Neural progenitor cell (in vitro differentiated cells): ENCODE measurements at places on chromosomes 3 and 15. TPM values are rescaled to one million over a fixed set of nuclear protein-coding genes. Genes with fewer than 3 reads are reported as not detected.

GRCh38 chr15:41695750-41696436 is 35.7 kb downstream of the MGA start:
- no peak for DNase-seq

ECE2 gene
- 0.15 TPM in 1 of 2 replicates, not detected in the other for total RNA-seq

DNA sequence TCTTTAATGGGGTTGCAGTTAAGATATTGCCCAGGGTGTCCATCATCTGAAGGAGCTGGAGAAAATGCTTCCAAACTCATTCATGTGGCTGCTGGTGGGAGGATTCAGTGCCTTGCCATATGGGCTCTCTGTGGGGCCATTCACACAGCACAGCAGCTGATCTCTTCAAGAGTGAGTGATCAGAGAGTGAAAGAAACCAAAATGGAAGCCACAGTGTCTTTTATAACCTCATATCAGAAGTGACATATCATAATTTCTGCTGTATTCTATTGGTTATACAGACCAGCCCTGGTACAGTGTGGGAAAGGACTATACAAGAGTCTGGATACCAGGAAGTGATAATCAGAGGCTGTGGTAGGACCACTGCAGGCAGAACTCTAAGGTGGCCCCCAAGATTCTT is 33.6 kb downstream of the HHLA2 start:
- no peak for DNase-seq

DNA sequence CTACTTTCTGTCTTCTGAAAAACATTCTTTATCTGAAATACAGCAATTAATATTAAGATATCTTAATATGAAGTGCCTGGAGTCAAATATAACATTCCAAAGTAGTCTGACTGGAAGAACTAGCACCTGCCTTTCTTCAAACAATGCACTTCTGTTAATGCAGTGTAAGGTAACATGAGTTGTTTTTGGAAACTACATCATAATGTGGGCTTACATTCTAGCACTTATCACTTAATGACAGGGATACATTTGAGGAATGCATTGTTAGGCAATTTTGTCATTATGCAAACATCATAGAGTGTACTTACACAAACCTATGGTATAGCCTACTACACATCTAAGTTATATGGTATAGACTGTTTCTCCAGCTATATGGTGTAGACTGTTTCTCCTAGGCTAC is 49.2 kb downstream of the SLC15A2 start:
- DNase-seq = no peak

DNA sequence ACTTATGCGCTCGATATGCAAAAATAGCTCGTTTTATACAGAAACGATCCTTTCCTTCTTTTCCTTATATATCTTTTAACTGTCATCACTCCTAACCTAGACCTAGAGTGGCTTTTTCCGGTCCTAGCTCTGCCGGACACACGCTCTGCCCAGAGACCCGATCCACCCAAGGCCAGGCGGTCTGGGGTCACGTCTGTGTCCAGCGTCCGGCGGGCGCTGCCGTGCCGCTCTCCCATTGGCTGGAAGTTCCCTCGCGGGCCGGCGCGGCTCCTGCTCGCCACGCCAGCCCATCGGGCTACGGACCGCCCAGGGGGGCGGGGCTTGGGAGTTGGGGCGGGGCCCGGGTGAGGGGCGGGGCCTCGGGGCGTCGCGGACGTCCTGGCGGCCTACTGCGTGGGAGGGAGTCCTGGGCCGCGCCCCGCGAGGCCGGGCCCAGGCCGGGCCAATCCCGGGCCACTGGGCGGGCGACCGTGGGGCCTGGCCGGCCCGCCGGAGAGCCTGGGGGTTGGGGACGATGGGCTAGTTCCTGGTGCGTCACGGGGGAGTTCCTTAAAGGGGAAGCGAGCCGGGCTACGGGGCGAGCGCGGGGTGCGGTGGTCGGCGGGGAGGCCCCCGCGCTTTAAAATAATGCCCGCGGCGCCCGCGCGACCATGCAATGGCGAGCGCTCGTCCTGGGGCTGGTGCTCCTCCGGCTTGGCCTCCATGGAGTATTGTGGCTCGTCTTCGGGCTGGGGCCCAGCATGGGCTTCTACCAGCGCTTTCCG is at the start of gene EDEM1:
Gene EDEM1, plus strand, starts transcription at position 552 of the 764 bp plus-strand sequence. Its CDS starts 99 bp downstream, at position 651.
- peak; percentile 92 for DNase-seq

GRCh38 chr3:99325402-99325801 is 313.0 kb upstream of the COL8A1 start:
- no peak for DNase-seq

DNA sequence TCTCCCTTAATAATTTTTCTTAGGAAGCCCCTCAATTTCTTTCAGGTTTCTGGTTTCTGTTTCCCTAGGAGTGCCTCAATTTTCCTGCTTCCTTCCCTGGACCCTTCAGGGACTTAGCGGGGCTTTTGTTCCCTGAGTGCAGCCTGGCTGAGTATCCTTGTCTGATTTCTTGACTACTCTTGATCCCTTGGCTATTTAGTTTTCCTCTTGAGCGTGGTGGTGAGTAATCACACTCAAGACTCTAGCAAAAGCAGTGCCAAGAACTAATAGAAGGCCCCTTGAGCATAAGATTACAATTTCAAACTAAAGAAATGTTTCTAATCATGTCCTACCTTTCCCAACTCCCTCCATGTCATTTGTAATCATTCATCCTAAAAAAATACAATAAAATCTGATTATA is 94.3 kb upstream of the C3orf80 start:
- no peak for DNase-seq

CRYBG3 gene
- total RNA-seq = 9.4 and 12.3 TPM in 2 replicates

DNA sequence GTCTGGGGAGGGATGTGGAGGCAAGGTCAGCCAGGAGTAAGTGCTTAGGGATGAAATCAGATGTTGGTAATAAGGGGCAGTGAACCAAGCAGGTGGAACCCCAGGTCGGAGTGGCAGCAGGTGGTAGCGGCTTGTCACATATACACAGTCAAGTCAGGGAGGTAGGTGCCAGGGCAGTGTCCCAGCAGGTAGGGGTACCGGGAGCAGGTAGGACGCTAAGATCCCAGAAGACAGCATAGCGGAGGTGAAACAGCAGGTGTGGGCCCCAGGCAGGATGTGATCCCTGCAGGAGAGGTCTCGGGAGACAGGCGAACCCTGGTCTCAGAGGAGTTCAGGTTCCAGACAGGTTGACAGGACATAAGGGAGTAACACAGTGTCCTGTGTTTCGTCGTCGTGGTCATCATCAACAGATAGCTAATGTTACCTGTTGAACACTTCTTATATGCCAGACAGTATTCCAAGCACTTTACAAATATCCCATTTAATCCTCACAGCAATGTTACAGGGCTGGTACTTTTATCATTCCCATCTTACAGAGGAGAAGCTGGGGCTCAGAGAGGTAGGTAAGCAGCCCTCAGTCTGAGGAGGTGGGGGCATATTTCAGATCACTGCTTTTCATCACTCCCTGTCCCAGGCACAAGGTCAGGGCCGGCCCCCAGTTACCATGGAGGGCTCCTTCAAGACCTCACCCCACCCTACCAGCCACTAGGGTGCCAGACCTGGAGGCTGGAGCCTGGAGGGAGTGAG is 241.6 kb downstream of the UACA start:
- DNase-seq = no peak

GRCh38 chr3:155745795-155746550 is 1.1 kb upstream of the PLCH1 start:
- peak; percentile 92 for DNase-seq

DNA sequence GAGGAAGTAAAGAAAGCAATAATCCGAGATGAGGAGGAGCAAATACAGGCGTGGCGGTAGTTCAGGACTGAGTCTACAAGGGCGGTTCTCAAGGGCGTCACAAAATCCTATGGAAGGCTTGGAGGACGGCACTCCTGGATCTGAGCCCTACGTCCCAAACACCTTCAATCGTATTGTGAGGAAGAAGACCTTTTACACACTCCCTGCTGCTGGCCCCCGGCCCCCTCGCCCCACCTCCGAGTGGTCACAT is 747 bp downstream of the PLD1 start:
- DNase-seq = no peak

ZNF774 gene
- total RNA-seq = 1.9 and 8.3 TPM in 2 replicates

- DNase-seq = no peak
Measured at GRCh38 chr3:157310329-157311052, 126.2 kb upstream of the PTX3 start.

GRCh38 chr3:38564631-38565338 is 68.6 kb downstream of the EXOG start:
- DNase-seq = no peak

GRCh38 chr3:130956721-130957120 is 62.8 kb downstream of the ATP2C1 start:
- no peak for DNase-seq

MEIS2 gene
- total RNA-seq = 18.3 and 21.5 TPM in 2 replicates

EPHB3 gene
- 2.3 and 3.6 TPM in 2 replicates for total RNA-seq

DNA sequence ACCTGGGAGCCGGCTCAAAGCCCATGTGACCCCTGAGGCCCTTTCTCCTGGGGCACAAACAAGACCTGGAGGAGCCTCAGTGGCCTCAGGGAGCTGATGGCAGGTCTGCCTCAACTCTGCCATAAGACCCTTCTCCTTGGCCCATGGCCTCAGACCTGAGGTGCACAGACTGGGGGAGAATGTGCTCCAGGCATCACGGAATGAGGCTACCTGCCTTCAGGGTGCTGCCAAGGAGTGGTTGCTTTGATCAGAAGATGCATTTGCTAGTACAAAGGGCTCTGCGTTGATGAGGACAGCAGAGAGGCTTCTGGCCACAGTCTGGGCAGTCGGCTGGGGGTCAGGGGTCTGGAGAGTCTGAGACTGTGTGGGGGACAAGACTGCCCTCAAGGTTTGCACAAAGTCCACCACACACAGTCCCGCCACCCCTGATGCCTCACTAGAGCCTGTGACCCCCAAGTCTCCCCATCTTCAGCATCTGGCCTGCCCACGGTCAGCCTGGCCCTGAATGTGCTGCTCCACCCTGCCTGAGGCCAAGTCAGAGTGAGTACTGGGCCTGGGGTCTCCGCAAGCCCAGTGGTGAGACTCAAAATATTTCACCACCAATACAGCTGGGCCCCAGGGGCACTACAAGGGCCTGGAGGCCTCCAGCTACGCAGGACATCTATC is 26.6 kb downstream of the ALDH1L1 start:
- no peak for DNase-seq

DNA sequence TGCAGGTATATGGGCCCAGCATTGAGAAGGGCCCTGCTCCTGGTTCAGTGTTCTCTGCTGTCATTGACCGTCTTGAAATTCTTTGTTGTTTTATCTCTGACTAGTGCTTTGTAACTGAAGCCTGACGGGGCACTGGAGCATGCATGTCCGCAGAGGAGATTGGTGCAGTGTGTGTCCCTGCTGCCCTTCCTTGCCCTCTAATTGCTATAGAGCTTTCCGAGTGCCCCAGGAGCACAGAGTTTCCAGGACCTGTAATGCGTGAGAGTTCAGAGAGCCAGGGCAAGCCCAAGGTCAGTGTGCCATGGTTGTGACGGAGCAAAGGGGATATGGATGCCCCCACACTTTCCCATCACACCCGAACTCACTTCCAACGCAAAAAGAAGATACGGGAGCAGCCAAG is 174.3 kb upstream of the UBE3A start:
- no peak for DNase-seq

GRCh38 chr3:127590282-127590592 is 296 bp downstream of the TPRA1 start:
- DNase-seq = no peak

DNA sequence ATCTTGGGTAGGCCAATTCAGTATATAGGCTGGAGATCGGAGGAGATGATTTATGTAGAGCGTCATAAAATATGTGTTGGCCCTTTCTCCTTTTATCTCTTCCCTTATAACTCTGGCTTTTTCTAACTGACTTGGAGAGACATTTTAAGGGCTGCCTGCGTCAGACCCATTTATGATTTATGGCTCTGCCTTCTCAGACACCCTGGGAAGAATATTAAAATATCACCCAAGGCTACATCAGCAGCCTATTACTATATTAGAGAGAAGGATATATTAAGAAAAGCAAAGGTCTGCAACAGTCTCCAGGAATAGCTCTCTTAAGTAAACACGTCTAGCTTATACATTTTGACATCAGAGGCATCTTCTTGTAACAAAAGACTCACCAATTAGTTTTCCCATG is 179.4 kb downstream of the SV2B start:
- no peak for DNase-seq

GRCh38 chr15:73051391-73051806 is 864 bp upstream of the NEO1 start:
- DNase-seq = no peak

GRCh38 chr3:98602078-98602678 is 8.8 kb upstream of the CPOX start:
- DNase-seq = peak; percentile 67

DNA sequence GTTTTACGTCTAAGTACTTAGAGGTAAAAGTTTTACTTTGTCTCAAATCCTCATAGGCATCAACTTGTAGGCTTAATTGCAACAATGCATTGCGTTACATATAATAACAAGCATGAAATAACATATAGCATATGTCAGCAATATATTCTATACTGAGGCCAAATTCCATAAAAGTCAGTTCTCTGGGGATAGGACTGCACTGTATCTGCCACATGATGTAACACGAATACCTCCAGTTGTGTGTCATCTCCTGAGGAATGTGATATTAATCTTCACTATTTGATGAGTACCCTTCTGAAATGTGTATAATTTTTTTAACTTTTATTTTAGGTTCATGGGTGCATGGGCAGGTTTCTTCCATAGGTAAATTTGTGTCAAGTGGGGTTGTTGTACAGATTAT is 126.4 kb downstream of the IMPG2 start:
- no peak for DNase-seq

GRCh38 chr3:143601723-143602484 is 246.4 kb downstream of the SLC9A9 start:
- DNase-seq = no peak

DNA sequence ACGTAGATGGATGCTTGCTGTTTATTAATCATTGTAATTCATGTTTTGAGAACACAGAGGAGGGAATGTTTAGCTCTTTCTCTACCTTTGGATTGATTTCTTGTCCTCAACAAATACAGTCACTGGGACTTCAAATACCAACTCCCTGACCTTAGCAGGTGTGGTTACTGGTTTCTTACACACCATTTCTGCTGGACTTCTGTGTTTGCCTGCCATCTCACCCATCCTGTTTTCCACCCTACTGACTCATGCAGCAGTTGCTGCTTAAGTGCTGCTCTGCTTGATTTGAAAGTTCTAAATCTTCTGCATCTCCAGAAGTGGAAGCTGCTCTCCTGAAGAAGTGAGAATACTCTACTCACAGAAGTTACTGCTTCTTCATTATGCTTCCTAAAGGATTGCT is 170.3 kb downstream of the ZPLD1 start:
- no peak for DNase-seq

TMEM40 gene
- total RNA-seq = not detected in 2 replicates
